ENCODE measurements at places on chromosomes 13 and 19.

GRCh38 chr13:52786766-52787165 is 47.1 kb upstream of the CNMD start:
- DNase-seq = no peak

DNA sequence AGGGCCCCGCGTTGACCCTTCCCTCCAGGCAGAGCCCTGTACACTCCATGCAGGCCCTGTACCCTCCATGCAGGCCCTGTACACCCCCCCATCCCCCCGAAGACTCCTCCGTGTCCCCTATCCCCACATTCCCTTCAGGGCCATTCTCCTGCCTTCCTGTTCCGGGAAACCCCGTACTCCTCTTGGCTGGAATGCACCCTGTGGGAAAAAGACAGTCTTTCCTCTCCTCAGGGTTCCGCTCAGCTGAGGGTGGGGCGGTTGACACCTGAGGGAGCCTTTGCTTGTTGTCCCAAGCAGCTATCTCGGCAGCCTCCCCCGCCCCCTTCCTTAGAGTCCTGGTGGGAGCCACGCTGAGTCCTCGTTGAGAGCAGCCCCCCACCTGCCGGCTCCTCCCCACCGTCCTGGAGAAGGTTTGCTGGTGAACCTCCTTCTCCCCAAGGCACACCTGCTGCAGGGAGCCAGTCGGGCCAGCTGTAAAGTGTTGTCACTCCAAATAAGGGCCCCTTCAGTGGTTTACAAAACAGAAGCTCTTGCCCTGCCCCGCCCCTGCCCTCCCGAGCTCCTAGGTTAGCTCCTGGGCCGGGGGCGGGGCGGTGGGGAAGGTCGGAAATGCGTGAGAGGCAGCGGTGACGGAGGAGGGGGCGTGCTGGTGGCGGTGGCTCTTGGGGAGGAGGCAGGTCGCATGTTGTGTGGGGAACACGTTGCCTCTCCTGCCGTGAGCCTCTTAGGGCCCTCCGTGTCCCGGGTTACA is 1.5 kb downstream of the GNA11 start:
- peak; percentile 68 for DNase-seq

DNA sequence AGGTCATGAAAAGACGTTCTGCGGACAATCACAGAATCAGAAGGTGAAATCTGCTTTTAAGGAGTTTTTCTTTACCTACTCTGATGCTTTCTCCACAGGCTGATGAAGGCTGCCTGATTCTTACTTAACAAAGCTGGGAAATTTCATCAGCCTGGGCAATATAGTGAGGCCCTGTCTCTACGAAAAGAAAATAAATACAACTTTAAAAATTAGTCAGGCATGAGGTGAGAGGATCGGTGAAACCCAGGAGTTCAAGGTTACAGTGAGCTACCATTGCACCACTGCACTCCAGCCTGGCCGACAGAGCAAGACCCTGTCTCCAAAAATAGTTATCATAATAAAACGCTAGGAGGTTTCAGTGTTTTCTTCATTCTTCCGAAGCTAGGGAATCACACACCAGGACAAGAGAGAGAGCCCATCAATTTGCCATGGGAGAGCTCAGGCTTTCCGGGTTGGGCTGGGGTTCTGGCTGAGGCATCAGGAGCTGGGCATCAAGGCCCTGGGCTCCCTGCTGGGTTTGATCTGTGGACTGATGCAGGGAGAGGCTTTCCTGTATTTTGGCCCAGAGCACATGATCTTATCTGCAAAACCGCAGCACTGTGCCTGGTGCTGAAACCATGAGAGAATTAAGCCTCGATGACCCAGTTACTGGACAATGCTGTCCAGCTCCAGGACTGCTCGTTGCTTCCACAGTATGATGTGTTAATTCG is 25.1 kb upstream of the CEBPG start:
- no peak for DNase-seq

DNA sequence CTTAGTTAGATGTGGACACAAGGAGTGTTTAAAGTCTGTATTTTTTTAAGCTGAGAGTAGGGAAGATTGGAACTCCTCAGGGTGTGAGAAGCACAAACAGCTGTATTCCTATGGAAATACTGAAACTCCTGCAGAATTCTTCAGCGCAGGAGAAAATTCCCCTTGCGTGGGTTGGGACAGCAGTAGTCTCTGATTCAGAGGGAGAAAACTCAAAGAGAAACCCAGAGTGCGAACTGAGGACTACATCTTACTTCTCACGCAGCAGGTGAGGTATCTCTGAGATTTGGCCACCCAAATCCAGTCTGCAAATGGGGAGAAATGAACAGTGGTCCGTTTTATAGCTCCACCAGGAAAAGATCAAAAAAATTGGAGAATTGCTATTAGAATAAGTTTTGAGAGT is 60.9 kb downstream of the FRY start:
- no peak for DNase-seq

DNA sequence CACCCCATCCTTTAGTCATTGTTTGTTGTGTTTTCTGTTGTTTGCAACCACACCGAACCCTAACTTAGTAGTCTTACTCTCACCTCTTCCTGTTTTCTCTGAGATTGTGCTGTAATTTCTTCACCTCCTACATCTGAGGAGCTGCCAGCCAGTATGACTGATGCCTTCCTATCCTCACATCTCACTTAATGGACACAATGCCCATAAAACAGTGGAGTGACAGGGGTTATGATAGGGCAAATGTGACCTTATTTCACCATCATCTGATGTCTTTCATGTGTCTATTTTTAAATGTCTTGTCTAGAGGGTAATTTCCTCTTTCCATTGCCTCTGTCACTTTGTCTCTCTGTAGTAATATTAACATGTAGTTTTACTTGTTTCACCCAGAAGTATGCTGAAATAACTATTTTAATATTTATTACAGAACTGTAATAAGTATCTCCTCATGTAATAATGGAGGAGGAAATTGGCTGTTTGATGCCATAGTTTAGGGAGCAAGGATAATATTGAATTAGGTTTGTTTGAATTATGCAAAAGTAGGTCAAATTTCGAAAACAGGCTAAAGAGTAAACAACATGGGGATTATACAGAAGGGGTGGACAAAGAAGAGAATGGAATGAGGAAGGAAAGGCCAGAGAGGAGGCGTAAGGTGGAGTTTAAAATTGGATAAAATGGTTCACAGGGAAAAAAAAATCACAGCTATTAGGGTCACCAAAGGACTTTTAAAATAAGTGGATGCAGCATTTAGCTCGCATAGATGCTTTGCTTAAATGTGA is 103.5 kb upstream of the SPRY2 start:
- no peak for DNase-seq

DNA sequence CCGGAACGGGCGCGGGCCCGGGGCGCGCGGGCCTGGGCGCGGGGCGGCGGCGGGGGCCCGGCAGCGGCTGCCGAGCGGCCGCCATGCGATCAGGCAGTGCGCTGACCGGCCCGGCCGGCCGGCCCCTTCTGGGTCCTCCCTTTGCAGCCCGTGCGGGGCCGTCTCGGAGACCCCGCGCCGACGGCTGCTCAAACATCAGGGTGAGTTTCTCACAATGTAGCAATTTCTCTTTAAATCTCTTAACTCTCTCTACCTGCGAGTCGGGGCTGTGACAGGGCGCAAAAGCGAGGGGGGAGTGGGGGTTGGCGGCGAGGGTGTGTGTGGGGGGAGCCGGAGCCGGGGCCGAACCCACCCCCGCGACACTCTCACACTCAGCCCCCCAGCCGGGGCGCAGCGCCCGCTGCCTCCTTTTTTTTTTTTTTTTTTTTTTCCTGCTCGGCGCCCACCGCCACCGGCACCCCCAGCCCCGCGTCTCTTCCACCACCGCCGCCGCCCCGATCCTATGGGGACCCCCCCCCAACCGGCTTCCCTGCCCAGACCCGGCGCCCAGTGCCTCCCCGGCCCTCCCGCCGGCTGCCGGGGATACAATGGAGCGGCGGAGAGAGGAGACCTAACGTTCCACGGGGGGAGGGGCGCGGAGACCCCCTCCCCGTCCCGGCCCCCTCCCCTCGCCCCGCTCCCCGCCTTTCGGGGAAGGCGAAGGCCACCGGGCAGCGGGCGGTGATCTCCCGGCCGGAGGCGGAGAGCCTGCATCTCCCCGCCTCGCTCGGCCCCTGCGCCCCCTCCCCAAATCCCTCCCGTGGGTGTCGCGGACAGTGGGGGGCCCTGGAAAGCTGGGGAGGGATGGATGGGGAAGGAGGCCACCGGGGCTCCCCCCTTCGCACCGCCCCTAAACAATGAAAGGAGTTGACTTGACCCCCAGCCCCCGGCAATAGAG is at the start of gene BICRA:
BICRA (plus strand) TSS at position 166 of the 937 bp plus-strand sequence. CDS start 64,441 bp downstream, outside the sequence.
- peak; percentile 86 for DNase-seq

- DNase-seq = no peak
Measured at GRCh38 chr19:3014135-3014534, 14.9 kb downstream of the TLE2 start.

- DNase-seq = no peak
Measured at GRCh38 chr19:460877-461720, at the start of gene SHC2. SHC2 (minus strand) TSS chr19:461033; CDS start chr19:460996, 37 bp downstream.

DNA sequence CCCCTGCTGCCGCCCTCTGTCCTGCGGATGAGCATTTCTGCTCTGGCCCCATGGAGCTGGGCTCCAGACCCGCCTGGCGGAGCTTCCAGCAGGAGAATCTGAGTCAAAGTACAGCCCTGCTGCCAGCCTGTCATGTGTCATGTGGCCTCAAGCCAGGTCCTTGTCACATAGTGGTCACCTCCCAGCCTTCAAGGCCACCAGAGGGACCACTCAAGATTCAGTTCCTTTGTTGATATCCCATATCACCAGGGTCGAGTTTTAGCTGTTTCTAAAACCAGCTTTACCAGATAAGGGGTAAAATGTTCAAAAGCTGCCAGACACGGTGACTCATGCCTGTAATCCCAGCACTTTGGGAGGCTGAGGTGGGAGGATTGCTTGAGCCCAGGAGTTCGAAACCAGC is 13.4 kb downstream of the THOP1 start:
- DNase-seq = no peak
